Tibial nerve (tissue), 4 donors: ENCODE measurements at places on chromosomes 2 and 18.
A peak's percentile ranks its signal among the peaks of the same experiment; 100 is the strongest.

DNA sequence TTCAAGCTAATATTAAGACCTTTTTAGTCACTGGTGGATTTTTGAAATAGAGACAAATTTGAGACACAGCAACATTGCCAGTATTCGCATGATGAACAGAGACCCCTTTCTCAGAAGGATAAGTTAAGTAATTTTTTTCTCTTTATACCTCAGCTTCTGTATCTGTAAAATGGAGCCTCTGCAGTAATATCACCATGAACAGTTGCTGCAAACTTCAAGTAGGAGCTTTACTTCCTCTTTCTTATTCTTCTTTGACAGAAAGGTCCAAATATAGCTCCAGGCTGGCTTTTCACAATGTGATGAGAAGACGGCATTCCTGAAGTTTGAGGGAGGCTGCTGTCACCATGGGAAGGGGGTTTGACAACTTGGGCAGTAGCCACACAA, 158.7 kb downstream of the TDRD15 start:
- no peak for DNase-seq

DNA sequence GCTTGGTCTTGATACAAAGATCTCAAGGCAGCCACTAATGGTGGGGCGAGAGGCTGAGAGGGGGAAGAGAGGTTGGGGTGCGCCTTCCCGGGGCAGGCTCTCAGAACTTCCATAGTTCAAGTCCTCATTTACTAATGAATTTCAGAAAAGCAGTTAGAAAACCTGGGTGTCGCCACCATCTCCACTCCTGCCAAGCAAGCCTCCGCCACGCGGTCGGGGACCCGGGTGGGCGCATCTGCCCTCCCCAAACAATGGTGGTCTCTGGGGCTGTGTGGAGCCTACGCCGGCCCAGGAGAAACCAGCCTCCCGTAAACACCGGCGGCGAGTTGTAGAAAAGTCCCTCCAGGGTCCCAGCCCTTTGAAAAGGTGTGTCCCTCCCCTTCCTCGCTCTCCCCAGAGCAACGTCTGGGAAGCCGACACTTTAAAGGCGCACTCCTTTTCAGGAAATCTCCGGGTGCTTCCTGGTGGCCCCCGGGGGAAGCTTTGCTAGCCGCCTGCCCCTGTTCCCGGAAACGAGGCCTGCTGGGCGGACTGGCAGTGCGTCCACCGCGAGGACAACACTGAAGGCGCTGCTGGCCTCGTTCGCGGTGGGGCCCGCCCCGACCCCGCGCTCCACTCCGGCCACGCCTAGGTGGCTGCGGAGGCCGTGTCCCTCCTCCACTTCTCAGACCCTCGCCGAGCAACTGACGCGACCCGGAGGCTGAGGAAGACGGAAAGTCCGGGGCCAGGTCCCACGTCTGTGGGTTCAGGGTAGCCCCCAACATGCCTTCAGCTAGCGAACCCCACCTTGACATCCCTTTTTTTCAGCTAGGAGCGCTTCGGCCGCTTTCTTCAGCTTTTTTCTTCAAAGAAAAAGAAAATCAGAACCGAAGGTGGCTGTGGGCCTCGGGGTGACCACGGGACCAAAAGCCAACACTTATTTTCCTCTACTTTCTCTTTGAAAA, 16.8 kb downstream of the EVX2 start:
- DNase-seq, result no peak

- no peak for DNase-seq
Observed at GRCh38 chr2:223383315-223383714, 218.8 kb downstream of the SCG2 start.

DNA sequence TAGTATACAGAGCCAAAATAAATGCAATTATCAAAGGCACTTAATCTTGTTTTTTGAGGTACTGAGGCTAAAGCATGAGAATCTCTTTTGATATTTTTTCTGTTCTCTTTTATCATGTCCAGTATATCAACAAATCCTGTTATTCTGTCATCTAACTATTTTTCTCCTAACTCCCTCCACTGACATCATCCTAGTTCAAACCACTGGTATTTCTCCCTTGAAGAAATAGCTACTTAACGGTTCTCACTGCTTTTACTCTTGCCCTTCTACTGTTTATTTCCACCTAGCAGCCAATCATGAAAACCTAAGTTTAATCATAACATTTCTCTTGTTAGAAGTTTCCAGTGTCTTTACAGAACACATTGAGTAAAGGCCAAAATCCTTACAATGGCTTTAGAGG, 317.6 kb downstream of the GPD2 start:
- DNase-seq, result no peak

DNA sequence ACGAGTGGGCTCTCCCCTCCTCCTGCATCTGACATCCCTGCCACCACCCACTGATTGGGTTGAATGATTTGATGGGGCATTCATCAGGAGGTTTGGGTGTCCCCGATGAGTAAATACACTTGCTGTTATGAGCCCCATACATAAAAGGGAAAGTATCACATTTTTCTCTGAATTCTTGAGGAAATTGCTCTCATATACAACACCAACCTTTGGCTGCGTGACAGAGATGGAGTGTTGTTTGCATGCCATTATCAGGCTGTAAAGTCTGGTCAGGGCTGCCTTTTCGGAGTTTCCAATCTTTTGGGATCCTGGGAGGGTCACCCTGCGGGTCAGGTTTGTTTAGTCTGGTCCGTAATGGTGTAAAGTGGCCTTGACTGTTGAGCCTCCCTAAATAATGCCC, 227.9 kb upstream of the SPRED2 start:
- no peak for DNase-seq

DNA sequence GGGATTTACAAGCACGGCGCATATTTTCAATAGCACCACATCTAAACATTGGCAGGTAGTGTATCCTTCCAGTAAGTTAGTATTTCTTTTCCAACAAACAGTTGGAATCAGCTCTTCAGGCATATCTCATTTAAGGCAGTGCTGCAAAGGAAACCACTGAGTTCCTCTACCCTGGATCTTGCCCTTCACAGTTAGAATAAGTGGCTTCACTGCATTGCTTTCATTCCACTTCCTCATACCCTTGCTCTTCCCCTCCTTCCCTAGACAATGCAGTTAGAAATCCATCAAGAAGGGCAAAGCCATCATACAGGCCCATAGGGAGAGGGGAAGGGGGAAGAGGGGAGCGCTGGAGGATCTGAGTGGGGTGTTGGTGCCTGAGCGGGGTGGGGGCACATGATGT, 173.7 kb downstream of the FBXO15 start:
- DNase-seq, result no peak

- DNase-seq, result no peak
Observed at GRCh38 chr18:79939096-79939495, 12.4 kb downstream of the SLC66A2 start.

DNA sequence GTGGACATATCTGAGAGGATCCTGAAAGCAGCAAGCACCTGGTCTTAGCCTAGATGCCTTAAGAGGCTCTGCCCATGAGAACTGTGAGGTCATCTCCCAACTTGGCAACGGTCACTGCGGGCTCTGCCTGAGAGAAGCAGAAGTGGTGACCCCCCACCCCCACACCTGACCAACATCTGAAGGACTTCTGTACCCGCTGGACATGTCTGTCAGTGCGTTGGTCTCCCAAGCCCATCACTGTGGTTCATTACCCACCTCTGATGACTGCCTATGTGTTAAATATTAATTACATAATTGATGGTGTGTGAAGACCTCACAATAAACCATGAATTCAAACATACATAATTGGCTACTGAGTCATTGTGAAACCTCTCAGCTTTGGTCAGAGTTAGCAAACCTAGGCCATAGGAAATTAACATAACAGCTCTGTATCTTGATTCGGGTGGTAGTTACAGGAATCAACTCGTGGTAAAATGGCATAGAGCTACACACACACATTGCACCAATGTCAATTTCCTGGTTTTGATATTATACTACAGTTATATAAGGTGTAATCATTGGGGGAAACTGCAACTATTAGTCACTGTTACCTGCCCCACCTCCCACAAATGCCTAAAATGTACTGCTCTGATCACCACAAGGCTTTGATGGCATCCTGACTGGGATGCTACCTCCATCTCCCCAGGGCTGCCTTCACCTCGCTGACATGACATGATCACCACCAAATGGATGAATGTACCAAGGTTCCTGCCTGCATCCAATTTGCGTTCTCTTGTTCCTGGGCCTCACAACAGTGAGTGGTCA, 4.3 kb upstream of the GALNT1 start:
- DNase-seq, result no peak

DNA sequence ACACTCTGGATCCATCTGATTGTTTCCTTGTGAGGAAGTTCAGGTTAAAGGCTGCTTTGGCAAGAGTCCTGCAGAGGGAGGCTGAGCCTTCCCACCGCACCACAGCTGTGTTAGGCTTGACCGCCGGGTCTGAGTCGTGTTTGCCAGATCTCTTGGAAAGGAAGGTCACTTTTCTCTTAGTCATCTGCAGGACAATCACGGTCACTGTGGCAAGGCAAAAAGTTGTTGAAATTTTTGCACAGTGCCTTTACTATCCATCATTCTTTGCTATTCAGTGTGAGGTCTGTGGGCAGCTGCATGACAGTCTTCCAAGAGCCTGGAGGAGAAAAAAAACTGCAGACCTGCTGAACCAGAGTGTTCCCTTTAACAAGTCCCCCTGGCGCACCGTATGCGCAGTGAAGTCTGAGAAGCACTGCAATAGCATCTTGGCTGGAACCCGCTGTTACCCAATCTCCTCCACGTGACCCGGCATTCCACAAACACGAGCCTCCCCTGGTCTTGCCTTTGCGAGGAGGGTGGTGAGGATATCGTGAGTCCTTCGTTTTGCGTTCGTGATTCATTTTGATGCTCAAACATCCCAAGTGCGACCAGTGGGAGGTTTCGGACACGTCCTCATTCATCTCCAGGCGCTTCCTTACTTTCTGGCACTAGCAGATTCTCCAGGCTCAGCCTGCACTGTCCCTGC, 23.0 kb downstream of the BIN1 start:
- peak; percentile 86 for DNase-seq

DNA sequence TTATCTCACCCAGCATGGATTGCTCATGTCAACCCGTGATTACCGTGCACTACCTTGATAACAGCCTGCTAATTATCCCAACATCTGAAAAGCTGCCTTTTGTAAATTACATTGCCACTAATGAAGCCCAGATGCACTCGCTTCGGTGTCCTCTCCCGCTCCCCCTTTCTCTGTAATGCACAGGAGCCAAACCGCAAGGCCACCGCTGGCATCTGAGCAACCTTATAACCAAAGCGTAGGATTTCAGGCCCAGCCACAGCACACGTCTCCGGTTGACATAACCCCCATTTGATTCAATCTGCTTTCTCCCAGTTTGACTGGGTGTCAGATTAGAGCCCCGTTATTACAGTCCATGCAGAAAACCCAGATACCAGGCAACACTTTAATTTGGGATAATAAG, 341.2 kb downstream of the ALK start:
- DNase-seq, result no peak

DNA sequence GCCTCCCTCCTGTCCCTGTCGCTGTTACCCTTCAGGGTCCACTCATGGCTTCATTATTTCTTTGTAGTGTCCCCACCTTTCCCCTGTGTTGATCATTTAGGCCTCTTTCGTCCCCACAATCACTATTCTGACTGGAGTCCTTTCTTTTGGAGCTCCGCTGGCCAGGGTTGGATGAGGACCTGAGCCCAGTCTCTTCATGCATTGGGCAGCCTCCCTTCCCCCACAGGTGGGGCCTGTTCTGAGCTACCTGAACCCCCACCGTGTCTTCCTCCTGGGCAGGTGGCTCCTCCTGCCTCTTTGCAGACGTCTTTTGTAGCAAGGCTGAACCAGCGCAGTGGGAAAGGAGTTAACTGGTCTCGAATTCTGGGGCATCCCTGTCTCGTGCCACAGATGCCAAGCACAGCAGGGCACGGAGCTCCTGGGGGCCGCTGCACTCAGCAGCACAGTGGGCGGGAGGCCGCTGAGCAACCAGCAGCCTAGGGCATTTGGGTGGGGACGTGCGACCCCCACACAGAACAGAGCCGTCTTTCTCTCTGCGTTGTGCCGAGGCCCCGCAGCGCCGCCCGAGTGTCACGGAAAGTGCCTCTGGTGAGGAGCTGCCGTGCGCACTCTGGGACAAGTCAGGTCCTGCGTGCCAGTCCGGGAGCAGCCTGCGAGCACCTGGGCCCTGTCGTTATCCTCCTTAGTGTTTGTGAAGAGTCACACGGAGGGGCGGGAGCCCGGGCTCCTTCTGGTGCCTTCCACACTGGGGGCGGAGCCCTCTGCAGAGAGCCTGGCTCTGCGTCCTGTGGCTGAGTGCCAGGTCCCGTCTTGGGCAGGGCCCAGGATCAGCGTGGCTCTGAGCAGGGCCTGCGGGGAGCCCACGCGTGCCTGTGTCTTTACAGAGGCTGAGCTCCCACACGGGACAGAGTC, 130.1 kb downstream of the NFATC1 start:
- DNase-seq, result peak; percentile 43

GRCh38 chr2:43707255-43708015, 31.2 kb upstream of the C1GALT1C1L start:
- peak; percentile 33 for DNase-seq

GRCh38 chr2:118539290-118539689, 308.2 kb downstream of the EN1 start:
- DNase-seq, result peak; percentile 36
